ENCODE measurements at places on chromosomes 5 and 9.
A peak's percentile ranks its signal among the peaks of the same experiment; 100 is the strongest.

GRCh38 chr5:115415143-115415491, 118.7 kb upstream of the CCDC112 start:
- DNase-seq = no peak

DNA sequence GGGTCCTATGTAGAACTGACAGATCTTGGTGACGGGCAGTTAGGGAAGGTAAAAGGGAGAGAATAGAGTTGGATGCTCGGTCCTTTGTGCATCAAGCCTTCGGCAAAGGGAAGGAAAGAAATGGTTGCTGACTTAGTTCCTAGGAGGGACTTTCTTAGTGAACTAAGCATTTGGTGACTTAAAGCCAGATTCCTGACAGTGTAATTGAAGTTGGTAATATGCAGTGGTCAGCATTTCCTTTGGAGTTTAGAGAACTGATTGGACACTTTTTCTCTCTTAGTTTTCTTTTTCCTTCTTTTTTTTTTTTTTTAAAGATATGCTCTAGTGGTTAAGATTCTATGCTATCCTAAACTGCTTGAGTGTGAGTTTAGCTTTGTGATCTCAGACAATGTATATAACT, 2.3 kb downstream of the CLTA start:
- DNase-seq = no peak

DNA sequence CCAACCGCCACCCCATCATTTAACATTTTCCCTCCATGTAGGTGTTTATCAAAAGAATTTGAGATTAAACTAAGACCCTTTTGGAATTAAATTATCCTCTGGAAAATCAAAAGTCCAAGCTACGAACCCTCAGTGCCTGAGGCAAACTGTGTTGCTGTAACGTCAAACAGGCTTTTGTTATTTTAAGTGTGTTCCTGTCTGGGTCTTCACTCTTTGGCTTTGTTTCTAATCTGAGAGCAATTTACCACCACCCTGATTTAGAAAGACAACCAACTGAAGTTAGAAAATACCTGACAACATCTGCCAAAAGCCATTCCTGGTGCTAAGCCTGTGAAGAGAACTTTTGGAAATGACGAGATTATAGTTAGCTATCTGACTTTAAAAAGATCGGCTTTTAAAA, 199.9 kb downstream of the DIRAS2 start:
- no peak for DNase-seq

GRCh38 chr9:131707733-131708157, 32.1 kb downstream of the RAPGEF1 start:
- DNase-seq = no peak

DNA sequence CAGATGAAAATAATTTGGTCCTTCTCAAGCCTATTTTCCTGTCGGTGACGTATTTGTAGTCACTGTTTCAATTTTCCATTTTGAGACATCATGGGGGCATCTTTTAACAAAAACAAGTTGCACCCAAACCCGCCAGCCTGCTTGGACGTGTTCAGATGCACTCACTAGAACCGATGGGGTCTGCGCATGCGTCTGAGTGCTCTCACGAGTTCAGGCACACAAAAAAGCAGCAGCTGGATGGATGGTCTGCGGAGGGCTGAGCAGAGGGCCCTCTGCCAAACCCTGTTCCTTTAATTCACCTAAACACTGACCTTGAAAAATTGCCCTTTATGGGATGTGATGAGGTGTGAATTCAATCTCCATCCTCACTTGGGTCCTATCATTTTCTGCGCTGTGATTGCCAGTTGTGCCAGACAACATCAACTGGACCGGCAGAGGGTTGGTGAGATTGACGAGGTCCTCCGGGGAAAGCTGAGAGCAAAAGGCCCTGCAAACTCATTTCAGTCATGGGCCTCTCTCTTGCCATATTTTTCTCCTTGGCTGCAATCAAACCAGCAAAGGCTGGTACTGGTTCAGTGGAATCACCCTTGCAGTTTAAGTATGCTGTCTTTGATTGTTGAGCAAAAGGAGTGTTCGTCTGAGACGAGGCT, 251.9 kb downstream of the NFIB start:
- DNase-seq = no peak

- no peak for DNase-seq
These were observed 8.6 kb downstream of the NIPBL start for GRCh38 chr5:36885149-36885548.

DNA sequence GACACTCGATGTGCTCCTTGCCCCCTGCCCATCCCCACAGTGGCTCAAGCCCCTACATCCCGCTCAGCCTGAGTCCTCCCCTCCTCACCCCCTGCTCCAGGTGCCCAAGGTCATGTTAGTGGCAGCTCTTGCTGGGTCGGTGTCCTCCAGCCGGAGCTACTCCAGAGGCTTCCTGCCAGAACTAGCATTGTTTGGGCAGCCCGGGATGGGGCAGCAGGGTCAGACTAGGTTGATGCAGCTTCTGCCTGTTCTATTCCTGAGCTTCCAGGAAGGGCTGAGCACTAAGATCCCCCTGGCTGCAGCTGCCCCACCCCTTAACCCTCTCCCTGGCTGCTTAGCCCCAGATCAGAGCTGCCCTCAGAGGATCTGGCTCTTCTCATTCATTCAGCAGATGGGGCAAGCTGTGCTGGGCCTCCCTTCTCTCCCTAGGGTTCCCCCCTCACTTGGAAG, 671 bp downstream of the RGS14 start:
- no peak for DNase-seq

DNA sequence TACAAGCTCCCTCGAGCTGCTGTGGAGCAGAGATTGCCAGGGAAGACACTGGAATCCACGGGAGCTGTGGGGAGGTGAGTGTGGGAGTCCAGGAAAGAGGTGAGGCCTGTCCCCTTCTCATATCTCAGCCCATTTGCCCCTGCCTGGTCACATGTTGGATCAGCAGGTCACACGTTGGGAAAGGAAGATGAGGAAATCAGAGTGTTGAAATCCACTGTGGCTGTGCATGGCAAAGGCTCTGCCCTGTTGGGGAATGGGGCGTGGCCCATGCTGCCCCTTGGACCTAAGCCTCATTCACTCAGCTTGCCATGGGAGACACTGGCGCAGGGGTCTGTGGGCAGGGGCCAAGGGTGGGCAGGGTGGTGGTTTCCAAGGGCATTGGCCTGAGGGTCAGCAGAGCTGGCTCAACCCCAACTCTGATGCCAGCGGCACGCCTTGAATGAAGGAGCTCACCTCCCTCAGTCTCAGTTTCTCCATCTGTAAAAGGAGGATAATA, 85.4 kb upstream of the CPEB4 start:
- DNase-seq = no peak

- DNase-seq = no peak
These were observed 89.6 kb downstream of the RIC1 start for GRCh38 chr9:5718296-5719032.

GRCh38 chr5:163190283-163190682, 247.1 kb upstream of the CCNG1 start:
- no peak for DNase-seq

DNA sequence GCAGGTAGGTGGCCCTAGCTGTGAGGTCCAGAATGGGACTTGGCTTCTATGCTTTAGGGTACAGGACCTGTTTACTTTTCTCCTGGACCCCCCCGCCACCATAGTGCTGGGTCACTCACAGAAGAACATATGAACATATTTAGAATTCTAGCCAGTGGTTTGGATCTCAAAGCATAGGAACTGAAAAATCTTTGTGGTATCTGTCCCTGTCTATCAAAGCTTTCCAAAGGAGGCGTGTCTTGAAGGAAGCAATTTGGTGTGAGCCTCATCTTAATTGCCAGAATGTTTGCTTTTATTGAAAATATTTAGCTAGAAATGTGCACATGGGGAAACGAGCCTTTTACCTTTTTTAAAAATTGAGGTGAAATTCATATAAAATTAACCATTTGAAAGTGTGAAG, 6.2 kb downstream of the PHF2 start:
- no peak for DNase-seq

DNA sequence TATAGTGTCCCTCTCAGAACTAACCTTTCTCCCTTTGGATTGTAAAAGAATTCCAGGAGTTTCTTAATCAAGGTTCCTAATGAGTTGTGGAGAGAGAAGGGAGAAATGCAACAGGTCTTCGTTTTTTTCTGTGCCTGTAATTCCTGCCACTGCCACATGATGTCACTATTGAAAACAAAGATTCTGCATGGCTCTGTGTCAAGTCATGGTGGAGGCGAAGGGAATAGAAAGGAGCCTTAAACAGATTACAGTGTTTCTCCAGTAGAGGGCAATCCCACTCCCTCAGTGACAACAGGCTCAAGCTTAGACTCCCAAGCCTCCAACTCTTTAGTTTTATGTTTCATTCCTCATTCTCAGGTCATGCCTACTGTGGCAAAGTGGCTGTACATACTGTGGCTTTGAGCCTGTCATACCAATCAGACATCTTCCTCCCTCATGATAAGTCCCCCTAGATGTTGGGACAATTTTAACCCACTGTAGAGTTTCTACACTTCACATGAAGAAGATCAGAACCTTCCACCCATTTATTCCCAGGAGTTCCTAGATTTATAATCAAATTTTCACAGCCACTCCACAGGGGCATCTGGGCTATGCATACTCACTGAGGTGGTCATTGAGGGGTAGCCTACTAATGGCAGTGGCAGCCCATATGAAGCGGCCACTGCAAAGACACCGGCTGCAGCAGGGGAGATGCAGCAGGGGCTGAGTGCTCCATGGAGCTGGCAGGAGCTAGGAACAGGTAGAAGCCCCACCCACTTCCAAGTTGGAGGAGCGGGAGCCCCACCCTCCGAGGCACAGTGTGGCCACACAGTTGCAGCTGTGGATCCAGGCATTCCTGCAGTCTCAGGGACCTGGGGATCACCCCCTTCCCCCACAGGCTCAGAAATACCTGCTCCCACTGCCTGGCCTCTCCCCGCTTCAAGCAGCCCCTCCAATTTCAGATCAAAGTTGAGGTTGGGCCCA, 97.4 kb upstream of the TRIM32 start:
- no peak for DNase-seq

DNA sequence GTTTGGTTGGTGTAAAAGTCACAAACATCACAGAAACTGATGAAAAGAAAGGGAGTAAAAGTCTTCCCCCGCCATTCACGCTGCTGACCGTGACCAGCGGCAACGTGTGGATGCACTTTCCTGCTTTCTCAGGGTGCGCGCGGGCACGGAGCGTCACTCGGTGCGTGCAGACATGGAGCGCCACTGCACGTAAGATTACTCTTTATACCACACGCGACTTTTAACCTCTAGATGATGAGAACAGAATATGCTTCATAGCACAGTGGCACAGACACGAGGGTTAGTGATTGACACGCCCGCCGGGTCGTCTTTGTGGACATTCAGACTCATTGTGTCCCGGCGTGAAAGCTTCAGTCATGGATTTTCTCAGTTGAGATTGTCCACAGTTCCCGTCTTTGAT, 15.7 kb downstream of the CEP72 start:
- DNase-seq = no peak

DNA sequence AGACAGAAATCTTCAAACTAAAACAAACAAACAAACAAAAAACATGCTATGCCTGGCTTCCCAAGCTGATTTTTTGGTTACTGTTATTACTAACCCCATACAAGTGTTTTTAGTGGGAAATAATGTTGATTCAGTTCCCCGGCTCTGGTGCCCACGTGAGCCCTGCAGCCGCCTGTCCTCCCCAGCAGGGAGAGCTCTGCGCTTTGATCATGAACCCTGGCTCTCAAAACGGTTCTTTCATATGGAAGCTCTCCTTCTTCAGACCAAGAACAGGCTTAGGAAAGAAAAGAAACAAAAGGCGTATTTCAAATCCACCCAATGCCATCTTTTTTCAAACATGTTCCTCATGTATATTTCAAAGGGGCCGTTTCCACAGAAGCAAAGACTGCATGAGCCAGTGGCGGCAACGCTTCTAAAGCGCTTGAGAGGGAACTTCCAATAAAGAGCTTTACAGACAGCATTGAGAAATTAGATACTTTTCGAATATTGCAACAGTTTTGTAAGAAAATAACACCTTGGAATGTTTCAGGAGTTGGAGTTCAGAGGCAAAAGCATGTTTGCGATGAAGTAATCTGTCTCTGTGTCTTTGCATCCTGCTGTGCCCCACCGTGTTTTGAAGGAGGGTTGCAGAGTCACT, 74.8 kb downstream of the ICE1 start:
- DNase-seq = peak; percentile 45

GRCh38 chr5:131996210-131997025, 15.0 kb downstream of the ACSL6 start:
- DNase-seq = no peak

- DNase-seq = no peak
These were observed 25.9 kb upstream of the TTC39B start for GRCh38 chr9:15332939-15333338.

GRCh38 chr9:21412107-21412506, 3.2 kb downstream of the IFNA8 start:
- DNase-seq = no peak

DNA sequence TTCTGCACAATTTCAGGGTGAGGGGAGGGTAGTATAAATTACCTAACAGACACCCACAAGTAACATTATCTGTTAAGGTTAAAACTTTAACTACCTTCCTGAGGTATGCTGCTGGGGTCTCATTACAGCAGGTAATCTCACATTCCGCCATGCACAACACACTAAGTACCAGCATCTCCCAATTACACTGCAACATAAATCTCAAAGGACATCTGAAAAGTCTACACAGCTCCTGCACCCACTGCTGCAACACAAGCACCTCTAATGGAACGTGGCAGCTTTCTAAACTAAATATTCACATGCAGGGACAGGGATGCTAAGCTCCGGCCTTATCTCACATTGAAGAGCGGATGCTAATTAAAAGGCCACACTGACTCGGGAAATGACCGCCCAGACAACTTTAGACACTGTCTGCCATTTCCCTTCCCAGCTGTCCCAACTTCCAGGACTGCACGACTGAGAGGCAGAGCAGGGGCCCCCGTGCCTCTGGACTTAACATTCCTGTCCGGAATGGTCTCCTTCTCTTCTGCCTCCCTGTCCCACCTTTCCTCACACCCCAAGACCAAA, 45.9 kb downstream of the PSMB7 start:
- no peak for DNase-seq

DNA sequence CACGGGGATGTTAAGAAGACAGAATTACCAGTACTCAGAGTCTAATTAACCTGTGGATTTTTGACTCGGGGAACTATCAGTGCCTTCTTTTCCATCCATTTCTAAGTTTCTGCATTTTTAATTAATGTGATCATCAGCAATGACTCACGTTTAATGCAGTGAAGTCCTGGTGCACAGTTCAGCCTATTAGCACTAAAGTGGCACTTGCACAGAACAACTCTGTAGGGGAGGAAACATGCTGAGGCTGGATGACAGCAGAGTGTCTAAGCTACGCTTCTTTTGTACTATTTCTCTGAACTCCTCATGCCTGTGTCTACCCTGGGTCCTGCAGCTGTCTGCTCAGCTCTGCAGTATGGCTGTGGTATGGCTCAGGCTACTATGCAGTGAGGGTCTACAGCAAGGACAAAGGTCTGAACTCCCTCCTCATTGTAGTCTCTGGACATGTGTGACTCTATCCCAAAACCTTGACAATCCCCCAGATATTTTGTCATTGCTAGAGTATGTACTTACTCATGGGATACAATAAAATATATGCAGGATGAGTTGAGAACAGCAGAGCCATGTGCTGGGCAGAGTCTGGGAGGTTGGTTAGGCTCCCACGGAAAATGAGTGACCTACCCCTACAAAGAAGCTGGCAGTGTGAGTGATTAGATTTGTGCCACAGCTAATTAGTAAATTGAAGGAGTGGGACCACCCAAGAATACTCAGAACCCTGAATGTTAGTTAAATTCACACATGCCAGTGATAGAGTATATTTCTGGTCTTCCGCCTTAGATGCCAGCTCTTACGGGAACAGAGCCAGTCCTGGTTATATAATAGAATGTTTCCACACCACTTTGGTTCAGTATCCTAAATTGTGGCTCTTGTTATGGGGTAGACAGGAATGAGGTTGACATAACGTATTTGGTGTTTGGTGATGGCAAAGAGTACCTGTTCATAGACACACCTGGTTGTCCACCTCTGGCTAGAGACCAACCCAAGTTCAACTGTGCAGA, 148.0 kb downstream of the GHR start:
- DNase-seq = no peak

- no peak for DNase-seq
These were observed 385.1 kb downstream of the DTWD2 start for GRCh38 chr5:118603278-118603677.

Data from cerebellar nuclear complex (tissue), 1 donor.